MCF 10A (cell line): ENCODE measurements at places on chromosomes 7 and 10. TPM values are rescaled to one million over a fixed set of nuclear protein-coding genes. Genes with fewer than 3 reads are reported as not detected.

Gene RNF148
- total RNA-seq: 0.63 and 0.96 TPM in 2 replicates

Gene OR13A1
- not detected in 2 replicates for total RNA-seq

Gene SH2B2
- 1.4 and 2.4 TPM in 2 replicates for total RNA-seq

Gene NMT2
- total RNA-seq: 9.6 and 10.5 TPM in 2 replicates

Gene DENND11
- 8.4 and 9.3 TPM in 2 replicates for total RNA-seq

Gene MYH16
- total RNA-seq: 0.33 TPM in 1 of 2 replicates, not detected in the other

Gene HOXA13
- not detected in 2 replicates for total RNA-seq

Gene CTAGE4
- total RNA-seq: 23.2 and 26.0 TPM in 2 replicates

Gene STEAP1B
- total RNA-seq: not detected in 2 replicates

Gene LRIT1
- total RNA-seq: not detected in 2 replicates
